ENCODE measurements at places on chromosomes 4 and X.

GRCh38 chrX:15785176-15785750 is 5.0 kb upstream of the ZRSR2 start:
- no peak for DNase-seq

GRCh38 chrX:1162119-1162916 is 50.1 kb downstream of the CRLF2 start:
- DNase-seq, result no peak

- DNase-seq, result no peak
These were observed 27.9 kb downstream of the TEC start for GRCh38 chr4:48241731-48242130.

DNA sequence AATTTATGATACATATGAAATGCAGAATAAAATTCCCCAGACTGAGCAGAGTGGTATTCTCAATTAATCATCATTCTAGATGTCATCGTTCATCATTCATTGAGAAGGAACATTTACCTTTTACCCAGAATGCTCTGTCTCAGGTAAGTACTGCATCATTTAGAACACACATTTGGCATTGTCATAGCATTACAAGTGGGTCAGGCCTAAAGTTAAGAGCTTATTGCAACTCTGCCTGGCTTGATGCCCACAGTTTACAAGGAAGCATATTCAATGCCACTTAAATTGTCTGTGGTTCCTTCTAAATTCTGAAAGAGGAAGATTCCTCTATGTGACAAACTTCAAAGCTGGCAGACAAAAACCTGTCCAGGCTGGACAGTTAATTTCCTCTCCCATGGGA is 87.3 kb downstream of the CAMK2D start:
- no peak for DNase-seq

- DNase-seq, result no peak
These were observed 940.3 kb upstream of the ADGRL3 start for GRCh38 chr4:60259781-60260180.

DNA sequence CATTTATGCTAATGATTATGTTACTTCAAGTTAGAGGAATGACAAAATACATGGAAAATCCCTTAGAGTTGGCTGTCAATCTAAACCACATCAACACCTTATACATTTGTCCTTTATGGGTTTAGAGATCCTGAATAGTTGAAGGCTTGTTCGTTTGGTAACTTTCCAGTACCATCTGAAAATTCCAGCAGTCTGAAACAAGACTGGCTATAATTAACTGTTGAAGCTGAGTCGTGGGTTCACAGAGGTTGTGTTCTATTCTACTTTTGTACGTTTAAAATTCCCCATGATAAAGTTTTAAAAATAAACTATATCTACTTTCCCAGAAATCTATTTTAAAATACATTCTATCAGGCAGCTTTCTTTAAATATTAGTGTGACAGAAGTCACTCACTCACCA is 73.0 kb downstream of the USP46 start:
- DNase-seq, result no peak

- no peak for DNase-seq
These were observed 164.9 kb downstream of the MAML3 start for GRCh38 chr4:139988863-139989765.

- DNase-seq, result no peak
These were observed 5.1 kb downstream of the GRIPAP1 start for GRCh38 chrX:48996969-48997368.

GRCh38 chrX:48792219-48792618 is 5.8 kb downstream of the GATA1 start:
- no peak for DNase-seq

GRCh38 chr4:156230176-156230575 is 276.5 kb upstream of the CTSO start:
- DNase-seq, result no peak

DNA sequence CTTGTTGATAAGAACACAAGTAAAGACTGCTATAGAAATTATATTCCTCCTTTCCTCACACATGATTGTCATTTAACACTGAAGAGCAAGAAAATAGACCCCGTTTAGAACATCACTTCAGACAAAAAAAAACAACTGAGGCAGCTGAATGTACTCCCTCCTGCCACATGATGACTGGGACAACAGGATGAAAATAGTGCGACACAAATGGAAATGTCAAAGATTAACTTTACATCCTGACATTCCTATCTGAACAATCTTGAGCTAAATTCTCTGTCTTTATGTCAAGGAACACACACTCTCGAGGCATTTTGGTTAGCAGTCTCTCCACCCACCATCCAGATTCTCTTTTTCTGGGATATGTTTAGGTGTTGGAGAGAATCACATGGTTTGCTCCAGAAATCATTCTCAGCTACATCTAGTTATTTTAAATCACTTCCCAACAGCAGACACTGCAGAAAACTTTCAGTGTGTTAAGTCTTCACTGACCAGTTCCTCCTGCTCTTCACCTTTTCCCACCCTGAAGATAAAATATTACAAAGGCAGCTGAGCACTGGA is 16.3 kb upstream of the KCNIP4 start:
- no peak for DNase-seq

- DNase-seq, result no peak
These were observed 12.3 kb downstream of the LOC101059915 start for GRCh38 chrX:71679575-71680207.

GRCh38 chr4:172497321-172497720 is 671.3 kb upstream of the GALNT7 start:
- no peak for DNase-seq

DNA sequence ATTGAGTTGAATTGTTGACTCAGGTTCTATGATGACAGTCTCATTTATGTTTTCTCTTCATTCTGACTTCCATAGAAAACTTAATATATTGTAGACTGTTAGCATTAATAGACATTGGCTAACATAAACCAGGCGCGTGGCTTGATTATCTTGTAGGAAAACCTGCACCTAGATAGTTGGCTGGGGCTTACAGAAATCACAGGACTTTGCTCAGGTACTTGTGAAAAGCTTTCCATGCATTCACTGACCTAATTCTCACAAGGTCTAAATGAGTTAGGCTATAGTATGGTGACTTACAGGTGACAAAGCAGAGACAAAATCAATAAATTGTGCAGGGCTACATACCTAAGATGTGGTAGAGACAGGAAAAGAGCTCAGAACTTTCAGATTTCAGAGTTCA is 212.8 kb downstream of the GPAT3 start:
- no peak for DNase-seq
